ENCODE measurements at places on chromosomes 7 and 10.

GRCh38 chr7:78092331-78092730, 293.8 kb downstream of the PHTF2 start:
- no peak for DNase-seq

DNA sequence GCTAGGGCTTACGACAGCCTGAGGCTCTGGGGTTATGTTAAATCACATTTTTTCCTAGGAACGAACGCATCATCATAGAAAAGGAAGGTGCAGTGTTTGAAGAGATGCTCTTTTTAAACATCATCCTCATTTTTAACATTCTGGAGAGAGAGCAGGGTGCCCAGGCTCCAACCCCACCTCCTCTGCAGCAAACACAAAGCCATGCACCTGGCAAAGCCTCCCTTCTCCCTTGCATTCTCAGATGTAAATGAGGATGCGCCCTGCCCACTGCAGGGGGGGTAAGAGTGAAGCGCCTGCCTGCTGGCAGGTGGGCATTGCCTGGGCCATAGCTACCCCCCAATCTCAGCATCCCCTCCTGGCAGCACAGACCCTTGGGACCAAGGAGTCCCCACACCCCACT, 92.4 kb downstream of the PTPRN2 start:
- DNase-seq = no peak

GRCh38 chr7:111082351-111082750, 8.6 kb upstream of the LRRN3 start:
- no peak for DNase-seq

GRCh38 chr7:49432254-49432653, 341.2 kb upstream of the VWC2 start:
- DNase-seq = no peak

GRCh38 chr10:5504146-5505072, 5.0 kb upstream of the CALML5 start:
- no peak for DNase-seq

DNA sequence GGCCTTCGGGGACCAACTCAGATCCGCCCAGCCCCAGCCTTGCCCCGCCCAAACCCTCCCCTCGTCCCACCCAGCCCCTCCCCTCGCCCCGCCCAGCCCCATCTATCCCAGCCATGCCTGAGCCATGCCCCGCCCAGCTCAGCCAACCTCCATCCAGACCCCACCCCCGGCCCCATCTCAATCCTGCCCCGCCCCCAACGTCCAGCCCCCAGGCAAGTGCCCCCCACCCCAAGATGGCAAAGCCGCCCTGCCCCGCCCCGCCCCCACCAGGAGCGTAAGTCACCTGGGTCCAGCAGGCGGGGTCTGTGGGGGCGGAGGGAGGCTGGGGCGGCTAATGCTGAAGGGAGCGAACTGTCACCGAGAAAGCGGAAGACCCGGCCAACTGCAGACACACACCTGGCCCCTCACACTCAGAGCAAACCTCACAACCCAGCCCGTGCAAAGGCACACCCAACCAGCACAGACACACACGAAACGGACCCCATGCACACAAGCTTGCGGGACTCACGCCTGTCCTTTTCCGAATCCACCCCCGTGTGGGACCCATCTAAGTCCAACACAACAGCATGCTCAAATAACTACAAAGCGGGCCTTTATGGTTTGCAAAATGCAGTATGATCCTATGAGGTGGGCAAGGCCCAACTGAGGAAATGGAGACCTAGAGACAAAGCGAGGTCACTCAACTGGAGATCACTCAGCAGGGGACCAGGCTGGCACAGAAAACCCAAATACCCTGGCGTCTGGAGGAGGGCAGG, 11.5 kb upstream of the OGA start:
- peak; percentile 60 for DNase-seq

- DNase-seq = no peak
Observed at GRCh38 chr7:29202651-29203069, 8.1 kb downstream of the CHN2 start.

All from T-helper 1 cell (primary cell).